ENCODE measurements at places on chromosomes 16 and 17. TPM values are rescaled to one million over a fixed set of nuclear protein-coding genes. Genes with fewer than 3 reads are reported as not detected.

The KCNJ18 gene
- total RNA-seq = not detected

DNA sequence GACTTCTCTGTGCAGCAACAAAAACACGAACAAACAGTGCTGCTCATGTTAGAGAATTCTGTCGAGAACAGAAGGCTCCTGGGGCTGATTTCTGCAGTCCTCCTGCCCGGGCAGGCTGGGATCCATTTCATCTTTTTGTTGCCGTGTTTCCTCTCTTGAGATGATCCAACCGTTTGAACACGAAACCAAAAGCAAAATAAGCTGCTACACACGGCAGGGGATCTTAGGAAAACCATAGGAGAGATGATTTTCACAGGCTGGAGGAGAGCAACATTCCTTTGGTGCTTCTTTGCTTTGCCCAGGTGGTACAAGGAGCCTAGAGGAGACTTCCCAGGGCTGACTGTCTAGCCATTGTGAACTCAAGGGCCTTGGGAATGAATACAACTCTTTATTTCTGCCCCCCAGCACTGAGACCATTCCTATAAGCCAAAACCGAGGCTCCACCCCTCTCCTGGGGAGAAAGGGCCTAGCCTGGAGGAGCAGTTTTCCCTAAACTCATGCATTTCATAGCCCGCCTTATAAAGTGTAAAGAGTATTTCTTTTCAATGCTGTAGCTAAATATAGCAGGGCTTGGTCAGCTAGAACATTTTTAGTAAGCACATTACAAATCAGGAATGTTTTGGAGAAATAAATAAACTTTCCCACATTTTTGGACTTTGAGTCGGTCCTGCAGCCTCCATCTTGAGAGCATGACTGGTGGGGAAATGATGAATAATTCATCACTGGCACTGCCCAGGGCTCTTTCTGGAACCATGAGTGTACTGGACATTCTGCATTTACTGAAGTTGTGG, 7.7 kb downstream of the FOXL1 start:
- DNase-seq = peak; percentile 90
- H3K4me3 ChIP-seq = peak overlapping the region; percentile 13
- no peaks in the 10 kb centered on the region for H3K36me3 ChIP-seq
- H3K4me1 ChIP-seq = peaks cover 64% of the 10 kb centered on the region

The TBC1D3K gene
- total RNA-seq = not detected

- no peak overlapping the region for H3K27ac ChIP-seq
- no peaks in the 10 kb centered on the region for H3K36me3 ChIP-seq
- DNase-seq = no peak
- peaks cover 29% of the 10 kb centered on the region for H3K27me3 ChIP-seq
- no peak overlapping the region for H3K4me3 ChIP-seq
- H3K4me1 ChIP-seq = peaks cover 17% of the 10 kb centered on the region
Measured at GRCh38 chr16:31143694-31144148, 6.1 kb downstream of the PRSS36 start.

The SLC12A3 gene
- total RNA-seq = 0.18 TPM

The RNF43 gene
- total RNA-seq = 1.2 TPM

- DNase-seq = no peak
- no peaks in the 10 kb centered on the region for H3K4me1 ChIP-seq
- H3K27me3 ChIP-seq = no peaks in the 10 kb centered on the region
- H3K36me3 ChIP-seq = no peaks in the 10 kb centered on the region
- H3K4me3 ChIP-seq = no peak overlapping the region
Measured at GRCh38 chr16:11229906-11230305, 26.1 kb downstream of the SOCS1 start.

The ASB16 gene
- not detected for total RNA-seq

The EVI2A gene
- total RNA-seq = 1.1 TPM

The PABPN1L gene
- not detected for total RNA-seq

- no peak overlapping the region for H3K4me3 ChIP-seq
- no peaks in the 10 kb centered on the region for H3K4me1 ChIP-seq
- H3K27me3 ChIP-seq = no peaks in the 10 kb centered on the region
- no peak overlapping the region for H3K27ac ChIP-seq
Measured at GRCh38 chr17:71600137-71600789, 520.6 kb upstream of the SOX9 start.

- no peaks in the 10 kb centered on the region for H3K4me1 ChIP-seq
- H3K27me3 ChIP-seq = no peaks in the 10 kb centered on the region
- DNase-seq = peak; percentile 15
Measured at GRCh38 chr17:9566067-9566466, 9.6 kb downstream of the STX8 start.

GRCh38 chr16:2838928-2839327, 8.8 kb downstream of the ZG16B start:
- H3K4me1 ChIP-seq = peaks cover 33% of the 10 kb centered on the region
- H3K4me3 ChIP-seq = no peak overlapping the region
- DNase-seq = peak; percentile 68
- no peaks in the 10 kb centered on the region for H3K27me3 ChIP-seq
- no peaks in the 10 kb centered on the region for H3K36me3 ChIP-seq

- no peak for DNase-seq
- peaks cover 7% of the 10 kb centered on the region for H3K4me1 ChIP-seq
- H3K4me3 ChIP-seq = no peak overlapping the region
- H3K27ac ChIP-seq = no peak overlapping the region
- H3K27me3 ChIP-seq = no peaks in the 10 kb centered on the region
- no peaks in the 10 kb centered on the region for H3K36me3 ChIP-seq
Measured at GRCh38 chr17:62887437-62887836, 78.6 kb upstream of the TANC2 start.

- no peak overlapping the region for H3K27ac ChIP-seq
- H3K27me3 ChIP-seq = no peaks in the 10 kb centered on the region
- DNase-seq = no peak
Measured at GRCh38 chr16:59320657-59321056, 586.5 kb upstream of the GOT2 start.

- H3K4me3 ChIP-seq = no peak overlapping the region
- H3K4me1 ChIP-seq = peaks cover 6% of the 10 kb centered on the region
- no peaks in the 10 kb centered on the region for H3K27me3 ChIP-seq
- H3K27ac ChIP-seq = no peak overlapping the region
Measured at GRCh38 chr16:53465606-53466280, 31.5 kb downstream of the RBL2 start.

All from astrocyte (in vitro differentiated cells and primary cell).